ENCODE measurements at places on chromosomes 2 and 18. TPM values are rescaled to one million over a fixed set of nuclear protein-coding genes. Genes with fewer than 3 reads are reported as not detected.

CRYBA2 gene
- not detected for total RNA-seq

LIMS4 gene
- total RNA-seq: 1.3 TPM

DSG4 gene
- total RNA-seq: not detected

GLI2 gene
- 1.0 TPM for total RNA-seq

MYOM1 gene
- 3.1 TPM for total RNA-seq

TRIM43 gene
- total RNA-seq: not detected

CABYR gene
- total RNA-seq: 4.5 TPM

GPR39 gene
- total RNA-seq: 8.2 TPM

ERMN gene
- 2.2 TPM for total RNA-seq

NGEF gene
- total RNA-seq: 1.6 TPM

TMEM163 gene
- total RNA-seq: 0.32 TPM

STAT1 gene
- 59.4 TPM for total RNA-seq

TM4SF20 gene
- not detected for total RNA-seq

TRPM8 gene
- total RNA-seq: not detected

CCDC141 gene
- 11.7 TPM for total RNA-seq

GRCh38 chr2:190947711-190948251 is 66.2 kb downstream of the STAT1 start:
- no peak for DNase-seq

DNA sequence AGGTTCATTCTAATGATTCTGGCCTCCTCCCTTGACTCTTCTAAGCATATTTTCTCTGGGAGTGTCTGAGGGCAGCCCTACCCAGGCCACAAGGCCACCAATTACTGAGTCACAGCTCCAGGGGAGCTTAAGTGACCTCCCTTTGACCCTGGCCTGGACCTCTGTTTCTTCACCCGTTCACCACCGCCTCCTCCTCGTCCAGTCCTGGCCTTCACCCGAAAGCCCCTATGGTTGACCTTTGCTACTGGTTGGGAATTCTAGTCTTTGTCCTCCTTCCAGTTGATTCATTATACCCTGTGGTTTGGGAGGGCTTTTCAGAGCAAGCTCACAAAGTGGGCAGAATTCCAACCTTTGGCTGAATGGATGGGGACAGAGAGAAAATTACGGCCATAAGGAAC is 72.6 kb downstream of the NRP2 start:
- DNase-seq: no peak

DNA sequence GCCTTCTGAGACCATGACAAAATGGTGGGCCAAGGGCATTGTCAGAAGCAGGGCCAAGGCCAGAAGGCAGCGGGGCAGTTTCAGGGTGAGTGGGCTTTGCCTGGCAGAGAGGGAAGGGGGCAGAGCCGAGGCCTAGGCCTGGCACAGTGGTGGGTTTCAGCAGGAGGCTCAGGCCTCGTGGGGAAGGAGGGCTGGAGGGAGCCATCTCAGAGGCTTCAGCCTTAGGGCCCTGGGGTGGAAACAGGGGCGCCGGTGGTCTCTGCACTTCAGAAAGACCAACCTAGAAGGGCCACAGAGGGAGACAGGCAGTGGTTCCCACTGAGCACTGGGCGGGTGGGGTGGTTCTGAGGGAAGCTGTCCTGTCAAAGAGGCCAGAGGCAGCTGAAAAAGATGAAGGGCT is 58.0 kb upstream of the SMAD7 start:
- no peak for DNase-seq

DNA sequence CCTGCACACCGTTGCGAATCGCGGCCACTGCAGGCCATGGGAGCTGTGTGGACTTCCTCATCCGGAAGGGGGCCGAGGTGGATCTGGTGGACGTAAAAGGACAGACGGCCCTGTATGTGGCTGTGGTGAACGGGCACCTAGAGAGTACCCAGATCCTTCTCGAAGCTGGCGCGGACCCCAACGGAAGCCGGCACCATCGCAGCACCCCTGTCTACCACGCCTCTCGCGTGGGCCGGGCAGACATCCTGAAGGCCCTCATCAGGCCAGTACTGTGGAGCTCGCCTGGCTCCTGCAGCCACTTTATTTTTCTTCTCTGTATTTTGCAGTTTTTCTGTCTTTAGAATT is 9.0 kb downstream of the ASB1 start:
- DNase-seq: no peak

GRCh38 chr2:44016282-44016681 is 20.5 kb upstream of the LRPPRC start:
- DNase-seq: no peak

GRCh38 chr2:43328133-43328532 is 101.7 kb upstream of the ZFP36L2 start:
- no peak for DNase-seq

DNA sequence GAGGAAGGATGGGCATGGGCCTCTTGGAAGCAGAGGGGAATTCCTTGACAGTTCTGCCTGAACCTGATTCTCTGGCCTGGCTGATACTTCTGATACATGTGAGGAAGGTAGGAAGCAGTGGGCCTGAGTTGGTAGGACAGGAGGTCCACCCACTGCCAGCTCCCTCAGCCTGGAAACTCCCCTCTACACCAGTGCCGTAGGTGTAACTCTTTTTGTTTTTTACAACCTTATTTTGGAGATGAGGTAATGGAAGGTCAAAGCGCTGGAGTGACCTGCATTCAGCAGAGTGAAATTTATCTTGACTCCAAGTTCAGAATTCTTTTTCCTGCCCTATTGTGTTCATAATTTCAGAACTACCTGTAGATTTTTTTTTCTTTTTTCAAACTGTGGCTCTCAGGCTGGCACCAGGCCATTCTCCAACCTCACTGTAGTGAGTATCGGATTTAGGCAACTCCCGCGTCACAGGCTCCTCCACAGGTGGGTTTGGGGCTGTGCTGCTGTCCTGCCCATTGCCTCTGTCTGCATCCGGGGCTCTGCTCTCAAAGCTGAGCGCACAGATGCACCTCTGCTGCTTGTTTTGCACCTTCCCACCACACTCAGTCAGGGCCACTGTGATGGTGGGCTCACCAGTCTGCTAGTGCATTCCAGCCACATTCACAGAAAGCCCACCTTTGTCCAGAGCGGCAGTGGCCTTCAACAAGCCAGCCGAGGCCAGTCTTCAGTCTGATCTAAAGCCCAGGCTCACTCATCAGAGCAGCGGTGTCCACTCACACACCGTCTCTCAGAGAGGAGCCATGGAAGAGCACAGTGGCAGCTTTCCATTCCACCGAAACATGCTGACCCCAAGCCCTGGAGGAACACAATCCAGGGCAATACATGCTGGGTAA is 87.2 kb downstream of the UXS1 start:
- DNase-seq: no peak

GRCh38 chr2:108184419-108184818 is 55.3 kb upstream of the SULT1C3 start:
- no peak for DNase-seq

GRCh38 chr2:162919111-162919510 is 80.5 kb upstream of the KCNH7 start:
- no peak for DNase-seq

GRCh38 chr2:235925250-235925919 is 242.8 kb downstream of the GBX2 start:
- DNase-seq: no peak

DNA sequence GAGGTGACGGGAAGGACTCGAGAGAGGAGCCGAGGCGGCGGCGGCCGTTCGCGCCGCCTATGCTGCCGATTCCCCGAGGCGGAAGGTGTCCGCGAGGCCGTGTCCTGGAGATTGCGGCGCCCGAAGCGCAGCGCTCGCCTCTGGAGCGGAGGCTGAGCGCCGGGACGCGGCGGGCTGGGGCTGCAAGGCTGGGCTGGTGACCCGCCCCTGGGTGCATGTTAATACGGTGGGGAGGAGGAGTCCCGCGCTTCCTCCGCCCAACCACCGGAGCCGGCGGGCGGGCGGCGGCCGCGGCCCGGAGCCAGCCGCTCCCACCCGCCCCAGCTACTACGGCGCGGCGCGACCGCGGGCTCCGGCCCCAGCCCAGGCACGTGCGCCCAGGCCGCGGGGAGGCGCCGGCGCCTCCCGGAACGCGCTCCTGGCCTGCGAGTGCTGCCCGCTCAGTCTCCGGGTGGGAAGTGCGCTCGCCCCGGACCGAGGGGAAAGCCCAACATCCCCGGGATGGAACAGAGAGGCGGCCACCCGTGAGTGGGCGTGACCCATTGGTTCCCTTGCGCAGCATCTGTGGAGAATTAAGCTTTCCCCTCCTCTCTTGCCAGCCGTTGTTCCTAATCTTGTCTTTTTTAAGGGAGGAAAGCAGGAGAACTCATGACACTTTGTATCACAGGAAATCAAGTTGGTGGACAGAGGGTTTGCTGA is at the start of gene DLGAP1:
TSS of gene DLGAP1 (minus strand) at position 195 of the 699 bp plus-strand sequence.
- DNase-seq: peak; percentile 24

GRCh38 chr2:33436083-33436482 is 40.4 kb upstream of the RASGRP3 start:
- DNase-seq: no peak

GRCh38 chr2:113070606-113070975 is 2.8 kb downstream of the IL1F10 start:
- no peak for DNase-seq

- no peak for DNase-seq
These were observed 106.2 kb downstream of the CYRIA start for GRCh38 chr2:16559278-16560067.

DNA sequence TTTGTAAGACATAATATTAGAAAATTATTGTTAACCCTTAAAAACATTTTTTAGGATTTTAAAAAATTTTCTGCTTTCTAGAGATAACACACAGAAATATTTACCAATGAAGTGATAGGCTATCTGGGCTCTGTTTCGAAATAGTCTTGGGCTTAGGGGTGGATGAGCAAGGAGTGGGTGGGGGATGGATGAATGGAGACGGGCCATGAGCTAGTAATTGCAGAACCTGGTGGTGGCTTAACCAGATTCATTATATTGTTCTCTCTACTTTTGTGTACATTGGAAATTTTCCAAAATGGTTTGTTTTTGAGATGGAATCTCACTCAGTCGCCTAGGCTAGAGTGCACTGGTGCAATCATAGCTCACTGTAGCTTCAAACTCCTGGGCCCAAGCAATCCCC is 89.6 kb downstream of the TCF7L1 start:
- no peak for DNase-seq

DNA sequence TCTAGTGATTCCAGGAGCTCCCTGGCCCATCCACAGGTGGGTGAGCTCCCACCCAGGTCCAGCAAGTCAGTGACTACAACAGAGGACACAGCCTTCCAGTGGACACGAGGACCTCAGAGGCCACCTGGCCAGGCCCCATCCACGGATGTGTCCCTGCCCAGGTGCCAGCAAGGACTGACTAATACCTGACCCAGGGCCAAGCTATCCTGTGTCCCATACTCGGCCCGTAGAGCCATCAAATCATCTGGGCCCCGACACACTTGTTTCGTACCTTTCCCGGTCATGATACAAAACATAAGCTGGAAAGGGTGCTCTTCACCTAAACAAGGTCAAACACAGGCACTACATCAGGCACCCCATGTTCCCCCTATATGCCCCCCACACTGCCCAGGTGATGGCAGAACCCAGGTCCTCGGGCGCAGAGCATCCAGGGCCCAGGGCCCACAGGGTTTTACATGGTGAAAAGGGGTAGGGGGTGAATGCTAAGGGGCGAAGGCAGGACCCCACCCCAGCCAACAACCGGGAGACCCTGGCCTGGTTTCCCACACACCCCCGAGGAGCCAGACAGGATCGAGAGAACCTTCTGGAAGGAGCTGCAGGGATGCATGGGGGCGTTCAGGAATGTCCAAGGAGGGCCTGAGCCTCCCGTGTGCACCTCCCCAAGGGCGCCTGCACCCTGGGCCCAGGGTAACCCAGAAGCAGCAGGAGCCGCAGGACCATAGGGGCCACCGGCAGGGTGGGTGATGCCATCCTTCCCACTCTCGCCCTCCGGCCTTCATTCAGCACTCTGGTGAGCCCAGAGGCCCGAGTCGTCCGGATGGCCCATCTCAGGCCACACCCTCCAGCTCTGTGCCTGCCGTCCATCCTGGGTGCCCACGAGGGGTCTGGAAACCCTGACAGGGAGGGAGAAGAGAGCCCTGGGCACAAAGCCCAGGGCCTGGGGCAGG is 94.3 kb downstream of the HDAC4 start:
- DNase-seq: no peak

GRCh38 chr2:142415461-142415860 is 284.6 kb upstream of the LRP1B start:
- no peak for DNase-seq

DNA sequence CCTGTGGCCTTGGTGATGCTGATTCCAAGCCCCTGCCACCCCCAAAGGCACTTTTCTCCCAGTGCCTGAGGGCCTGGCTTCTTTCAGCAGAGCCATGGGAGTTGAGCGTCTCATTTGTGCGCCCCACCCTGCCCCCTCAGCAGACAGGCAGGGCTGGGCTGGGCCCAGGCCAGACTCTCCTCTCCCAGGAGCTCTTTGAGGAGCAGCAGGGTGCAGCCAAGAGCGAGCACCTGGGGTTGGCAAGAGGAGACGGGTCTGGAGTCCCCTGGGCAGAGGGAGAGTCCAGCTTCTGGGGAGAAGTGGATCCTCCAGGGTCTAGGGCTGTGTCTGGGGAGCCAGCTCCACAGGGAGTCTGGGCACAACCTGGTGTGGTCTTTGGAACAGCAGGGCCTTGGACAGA is 21.2 kb downstream of the NPPC start:
- DNase-seq: no peak

- DNase-seq: no peak
These were observed 40.3 kb downstream of the SNTG2 start for GRCh38 chr2:990970-991369.

DNA sequence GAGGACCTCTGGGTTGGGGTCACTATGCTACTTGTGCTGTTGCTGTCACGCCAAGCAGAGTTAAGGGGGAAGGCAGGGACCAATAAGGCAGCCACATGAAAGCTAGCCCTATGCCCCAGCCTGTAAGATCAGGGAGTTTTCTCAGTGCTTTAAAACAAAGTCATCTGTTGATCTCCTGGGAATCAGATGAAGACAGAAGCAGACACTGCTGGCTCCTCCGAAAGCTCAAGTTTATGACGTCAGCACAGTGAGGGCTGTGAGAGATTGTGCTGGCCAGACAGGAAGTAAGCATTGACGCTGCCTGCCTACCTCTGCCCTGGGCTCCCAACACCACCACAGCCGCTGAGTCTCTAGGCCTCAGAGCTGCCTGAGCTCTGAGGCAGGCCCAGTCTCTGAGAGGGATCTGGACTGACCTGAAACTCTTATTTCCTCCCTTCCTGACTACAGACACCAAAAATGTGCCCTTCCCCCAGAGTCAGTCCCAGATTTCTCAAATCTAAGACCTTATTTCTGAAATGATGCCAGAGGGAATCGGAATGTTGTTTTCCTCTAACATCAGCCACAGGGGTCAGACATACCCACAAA is 118.1 kb upstream of the EPAS1 start:
- peak; percentile 55 for DNase-seq

DNA sequence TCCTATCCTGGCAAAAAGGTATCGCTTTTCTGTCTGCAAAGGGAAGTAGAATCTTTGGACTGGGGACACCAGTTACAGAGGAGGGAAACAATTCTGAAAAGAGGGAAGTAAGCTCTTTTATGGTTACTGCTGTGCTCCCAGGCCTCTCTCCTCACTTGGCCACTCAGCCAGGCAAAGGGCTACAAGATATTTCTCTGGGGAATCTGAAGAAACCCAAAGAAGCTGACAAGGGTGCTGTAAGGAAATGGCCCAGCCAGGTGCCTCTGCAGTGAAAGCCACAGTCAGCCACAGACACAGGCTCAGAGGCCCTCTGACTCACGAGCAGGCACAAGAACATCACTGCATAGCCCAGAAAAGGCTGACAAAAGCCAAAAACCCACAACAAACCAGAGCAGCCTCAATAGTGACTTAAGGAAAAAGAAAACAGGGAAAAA is 5.8 kb downstream of the HDLBP start:
- no peak for DNase-seq

GRCh38 chr2:127225186-127225960 is 5.3 kb upstream of the CYP27C1 start:
- DNase-seq: no peak
